ENCODE measurements at places on chromosomes 5 and 9.

DNA sequence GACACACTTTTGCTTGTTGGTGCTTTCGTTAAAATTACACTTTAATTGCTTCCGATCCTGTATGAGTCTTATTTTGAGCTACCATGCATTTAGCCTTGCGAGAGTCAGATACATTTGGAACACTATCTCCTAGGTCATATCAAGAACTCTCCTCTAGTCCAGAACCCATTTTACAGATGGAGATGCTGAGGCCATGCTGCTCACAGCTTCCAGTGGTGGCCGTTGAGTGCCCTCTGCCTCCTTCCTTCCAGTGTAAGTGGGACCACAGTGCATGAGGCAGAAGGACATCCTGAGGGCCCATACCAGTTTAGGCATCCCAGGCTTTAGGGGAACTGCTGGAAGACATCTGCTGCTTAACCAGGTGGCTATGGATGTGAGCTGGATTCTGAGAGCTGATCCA, 6.9 kb downstream of the CCNI2 start:
- DNase-seq, result no peak

GRCh38 chr9:16873126-16873802, 2.8 kb upstream of the BNC2 start:
- DNase-seq, result peak; percentile 16

DNA sequence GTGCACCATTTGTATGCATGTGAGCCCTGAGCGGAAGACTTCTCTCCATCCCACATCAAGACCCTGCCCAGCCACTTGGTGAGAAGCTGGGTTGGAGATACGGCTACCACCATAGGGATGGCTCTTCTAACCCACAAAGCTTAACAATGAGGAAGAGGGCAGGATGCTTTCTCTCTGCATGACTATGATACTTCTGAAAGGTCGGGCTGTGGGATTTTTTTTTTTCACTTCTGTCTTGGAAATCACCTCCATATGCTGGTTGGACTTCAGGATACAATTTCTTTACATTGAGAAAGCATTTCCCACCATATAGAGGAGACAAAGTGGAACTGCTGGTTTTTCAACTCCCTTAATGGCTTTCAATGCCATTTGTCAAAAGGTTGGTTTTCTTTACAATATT, 30.5 kb downstream of the ZNF366 start:
- no peak for DNase-seq

- DNase-seq, result peak; percentile 90
Measured at GRCh38 chr9:112867275-112867991, 23.2 kb downstream of the SLC46A2 start.

GRCh38 chr5:74380193-74380592, 260.3 kb downstream of the ENC1 start:
- DNase-seq, result no peak

- DNase-seq, result no peak
Measured at GRCh38 chr5:64952951-64953673, 184.4 kb downstream of the CWC27 start.

DNA sequence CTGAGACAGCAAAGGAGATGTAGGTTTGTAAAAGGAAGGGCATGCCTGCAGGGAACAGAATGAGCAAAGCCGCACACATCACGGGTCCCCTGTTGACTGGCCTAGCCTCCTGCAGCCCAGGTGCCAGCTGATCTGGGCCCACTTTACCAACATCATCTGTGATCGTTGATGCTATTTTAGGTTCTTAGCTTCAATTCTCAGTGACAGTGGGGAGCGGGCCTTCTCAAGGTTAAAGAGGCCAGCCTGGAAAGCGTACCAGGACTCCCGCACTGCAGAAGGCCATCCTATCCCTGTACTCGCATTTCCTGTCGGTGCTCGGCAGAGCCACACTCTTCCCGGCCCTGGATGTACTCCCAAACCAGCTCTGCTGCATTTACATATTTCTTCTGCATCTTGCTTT, 213.5 kb upstream of the IRX1 start:
- no peak for DNase-seq

DNA sequence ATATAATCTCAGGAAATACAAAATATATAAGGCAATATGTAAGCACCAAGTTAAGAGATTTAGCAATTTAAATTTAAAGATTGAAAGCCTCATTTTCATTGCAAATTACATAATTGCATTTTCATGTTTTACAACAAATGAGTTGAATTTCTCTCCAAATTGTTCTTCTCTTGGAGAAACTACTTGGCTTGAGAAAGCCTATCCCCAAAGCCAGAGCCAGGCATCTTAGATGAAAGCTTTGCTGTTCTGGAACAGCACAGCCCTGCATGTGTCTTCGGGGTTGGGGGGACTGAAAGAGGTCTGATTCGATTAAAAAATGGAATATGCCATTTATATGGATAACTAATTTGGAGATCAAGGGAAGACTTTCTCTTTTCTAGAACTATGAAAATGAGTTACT, 212.0 kb downstream of the PARP8 start:
- DNase-seq, result no peak

DNA sequence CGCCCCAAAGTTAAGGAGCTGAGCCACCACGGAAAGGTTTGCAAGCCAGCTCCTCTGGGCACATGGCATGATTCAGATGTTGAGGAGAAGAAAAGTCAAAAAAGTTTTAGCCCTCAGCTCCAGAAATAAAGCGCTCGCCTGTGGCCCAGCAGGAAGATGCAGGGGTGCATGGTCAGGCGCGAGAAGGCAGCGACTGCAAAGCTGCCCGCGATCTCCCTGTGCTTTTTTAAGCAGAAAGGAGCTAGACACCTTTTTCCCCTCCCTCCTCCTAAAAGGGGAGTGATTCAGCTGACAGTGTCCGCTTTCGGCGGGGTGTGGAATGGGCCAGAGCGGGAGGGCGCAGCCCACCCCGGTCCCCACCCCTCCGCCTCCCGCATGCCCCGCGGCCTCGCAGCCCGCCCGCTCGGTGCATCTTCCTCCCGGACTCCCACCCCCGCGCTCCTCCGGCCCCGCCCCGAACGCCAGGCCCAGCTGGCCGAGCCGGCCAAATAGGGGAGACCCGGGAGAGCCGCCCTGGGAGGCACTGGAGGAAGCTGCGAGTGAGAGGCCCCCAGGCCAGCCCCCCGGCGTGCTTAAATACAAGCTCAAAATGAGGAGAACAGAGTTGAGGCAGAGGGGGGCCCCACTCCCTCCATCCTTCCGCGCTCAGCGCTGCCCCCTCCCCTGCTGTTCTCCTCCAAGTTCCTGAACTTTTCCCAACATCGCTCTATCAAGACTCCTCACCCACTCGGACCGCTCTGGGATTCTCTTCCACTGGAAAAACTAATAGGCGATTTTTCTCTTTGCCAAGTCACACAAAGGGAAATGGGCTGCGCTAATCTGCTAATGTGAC, at the start of gene ADAMTS12:
Gene ADAMTS12, minus strand, starts transcription at position 203 of the 832 bp plus-strand sequence. Its CDS starts 134 bp downstream, at position 69.
- DNase-seq, result peak; percentile 69

DNA sequence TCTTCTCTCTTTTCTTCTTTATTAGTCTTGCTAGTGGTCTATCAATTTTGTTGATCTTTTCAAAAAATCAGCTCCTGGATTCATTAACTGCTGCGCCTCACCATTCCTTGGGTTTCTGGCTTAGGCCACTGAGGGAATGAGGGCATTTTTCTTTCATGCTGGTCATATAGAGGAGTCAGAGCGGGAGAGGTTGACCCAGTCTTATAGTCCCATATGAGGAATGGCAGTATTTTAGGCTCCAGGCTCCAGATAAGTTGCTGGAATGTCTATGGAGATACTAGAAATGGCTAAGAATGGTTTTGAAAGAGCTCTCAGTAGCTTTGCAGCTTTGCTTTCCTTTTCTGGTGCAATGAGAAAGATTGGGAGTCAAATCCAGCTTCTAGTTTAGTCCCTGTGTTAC, 58.2 kb downstream of the GALNT10 start:
- no peak for DNase-seq

- DNase-seq, result no peak
Measured at GRCh38 chr5:159657771-159658170, 258.5 kb upstream of the ADRA1B start.

GRCh38 chr5:37842048-37842447, 2.2 kb upstream of the GDNF start:
- no peak for DNase-seq

DNA sequence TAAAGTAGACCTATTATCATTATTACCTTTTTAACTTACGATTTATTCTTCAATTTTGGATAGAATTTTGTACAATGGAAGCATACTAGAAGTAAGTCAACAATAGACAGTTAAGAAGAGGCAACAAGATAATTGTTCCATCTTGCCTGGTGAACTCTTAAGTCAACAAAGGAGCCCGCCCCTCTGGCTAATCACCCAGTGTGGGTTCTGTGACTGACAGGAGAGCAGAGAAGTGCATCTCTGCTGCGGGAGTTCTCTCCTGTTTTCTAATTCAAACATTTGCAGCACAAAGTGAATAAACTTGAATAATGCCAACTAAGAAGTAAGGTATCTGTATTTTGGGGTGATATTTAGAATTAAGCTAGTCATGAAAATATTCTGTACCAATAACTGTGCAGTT, 6.7 kb upstream of the ISL1 start:
- no peak for DNase-seq

DNA sequence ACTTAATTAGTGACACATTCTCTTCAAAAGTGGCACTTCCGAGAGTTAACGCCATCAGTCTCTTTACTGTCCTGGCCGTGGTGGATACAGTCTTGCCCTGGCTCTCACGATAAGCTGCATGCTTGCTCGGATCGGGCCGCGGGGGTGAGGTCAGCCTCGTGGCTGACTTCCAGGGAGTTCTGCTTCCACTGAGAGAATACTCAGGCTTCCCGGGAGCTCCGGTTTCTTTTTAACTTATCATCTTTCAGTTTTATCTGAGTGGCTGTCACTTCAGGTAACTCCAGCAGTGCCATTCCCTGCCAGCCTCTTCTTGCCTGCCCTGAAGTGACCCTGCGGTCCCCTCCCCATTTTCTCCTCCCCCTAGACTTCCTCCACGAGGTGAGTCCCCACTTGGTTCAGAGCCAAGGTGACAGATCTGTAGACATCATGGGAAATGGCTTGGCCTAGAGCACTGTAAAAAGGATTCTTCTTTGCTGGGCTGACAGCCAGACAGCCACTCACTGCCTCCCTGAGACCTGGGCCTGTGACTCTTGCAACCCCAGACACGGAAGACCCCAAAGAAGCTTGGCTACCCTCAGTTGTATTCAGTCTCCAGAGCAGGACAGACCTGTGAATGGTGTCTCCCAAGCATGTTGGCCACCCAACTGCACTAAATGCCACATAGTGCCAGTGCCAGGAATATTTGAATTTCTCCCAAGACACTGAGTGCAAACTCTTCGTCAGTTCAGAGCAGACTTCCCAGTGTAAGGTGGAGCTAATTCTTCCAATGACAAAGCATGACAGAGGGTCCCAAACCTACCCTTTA, 95.1 kb downstream of the DAPK1 start:
- DNase-seq, result peak; percentile 32

- DNase-seq, result no peak
Measured at GRCh38 chr5:9681706-9682105, 51.6 kb upstream of the TAS2R1 start.

DNA sequence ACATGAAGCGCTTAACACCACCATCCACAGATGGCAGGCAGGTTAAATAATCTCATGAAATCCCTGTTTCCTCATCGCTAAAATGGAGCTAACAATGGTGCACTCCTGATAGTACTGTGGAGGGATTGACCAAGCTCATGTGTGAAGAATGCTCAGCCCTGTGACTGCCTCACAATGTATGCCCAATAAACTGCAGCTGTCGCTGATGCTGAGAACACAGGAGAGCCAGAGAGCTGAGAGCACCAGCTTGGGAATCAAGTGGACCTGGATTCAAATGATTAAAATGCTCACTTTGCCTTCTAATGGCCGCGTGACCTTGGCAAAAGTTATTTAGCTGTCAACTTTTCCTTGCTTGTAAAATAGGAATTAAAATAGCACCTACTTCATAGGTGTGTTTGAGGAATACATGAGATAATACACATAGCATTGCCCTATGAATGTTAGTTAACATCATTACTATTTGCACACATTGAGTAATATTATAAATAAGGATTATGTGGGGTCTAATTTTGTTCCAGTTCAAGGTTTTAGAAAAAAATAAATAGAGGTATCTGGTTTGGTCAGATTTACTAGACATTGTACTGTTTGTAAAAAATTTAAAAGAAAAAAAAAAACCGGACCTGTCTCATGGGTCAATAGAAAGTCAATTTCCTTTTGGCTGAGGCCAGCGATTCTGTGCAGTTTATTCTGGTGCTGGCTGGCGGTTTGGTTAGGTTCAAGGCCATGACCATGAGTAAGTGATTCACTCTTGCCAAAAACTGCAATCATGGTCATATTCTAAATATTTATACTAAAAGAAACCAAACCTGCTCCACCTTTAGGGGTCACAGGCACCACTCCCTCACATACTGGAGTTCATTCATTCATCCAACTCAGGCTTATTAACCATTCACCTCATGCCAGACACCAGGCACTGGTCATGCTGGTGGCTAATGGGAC, 101.3 kb downstream of the SH3TC2 start:
- no peak for DNase-seq

- DNase-seq, result no peak
Measured at GRCh38 chr5:139675213-139675612, 27.1 kb downstream of the CXXC5 start.

- no peak for DNase-seq
Measured at GRCh38 chr9:129891569-129891968, 56.3 kb downstream of the USP20 start.

DNA sequence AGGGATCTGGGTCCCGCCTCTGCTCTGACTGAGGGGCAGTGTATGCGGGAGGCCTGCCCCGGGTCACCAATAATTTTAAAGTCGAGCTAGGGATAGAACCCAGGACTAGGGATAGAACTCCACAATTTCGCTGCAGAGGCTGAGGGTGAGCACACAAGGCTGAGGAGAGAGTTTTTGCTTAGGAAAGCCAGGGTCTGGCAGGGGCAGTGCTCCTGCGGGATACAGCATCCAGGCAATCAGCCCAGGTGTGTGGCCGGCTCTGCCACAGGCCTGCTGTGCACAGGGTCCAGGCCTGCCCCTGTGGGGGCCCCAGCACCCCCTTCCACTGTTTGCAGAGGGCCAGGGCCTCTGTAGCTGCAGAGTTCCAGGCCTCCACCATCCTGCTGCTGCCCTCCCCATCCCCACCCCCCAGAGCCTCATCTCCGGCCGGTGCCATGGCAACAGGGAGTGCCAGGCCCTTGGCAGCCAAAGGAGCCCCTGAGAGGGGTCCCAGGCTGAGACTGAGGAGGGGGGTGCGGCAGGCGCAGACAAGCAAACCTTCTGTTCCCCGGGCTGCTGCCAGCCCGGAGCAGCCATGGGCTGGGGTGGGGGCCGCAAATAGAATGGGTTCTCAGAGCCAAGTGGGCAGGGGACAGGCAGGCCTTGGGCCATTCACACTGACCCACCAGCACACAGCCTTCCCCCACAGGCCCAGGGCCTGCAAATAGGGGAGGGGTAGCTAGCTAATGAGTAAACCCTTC, 8.6 kb downstream of the PDGFRB start:
- no peak for DNase-seq

- peak; percentile 65 for DNase-seq
Measured at GRCh38 chr9:136625101-136626065, 37.3 kb upstream of the EGFL7 start.

GRCh38 chr5:169637085-169637548, at the start of gene DOCK2:
TSS of gene DOCK2 (plus strand) at chr5:169637275. CDS start at chr5:169637327, 52 bp downstream.
- no peak for DNase-seq

GRCh38 chr5:122680623-122681350, 94.1 kb upstream of the SNX2 start:
- DNase-seq, result no peak
